Lung (tissue), 17 donors: ENCODE measurements at places on chromosomes 12 and 14. TPM values are rescaled to one million over a fixed set of nuclear protein-coding genes. Genes with fewer than 3 reads are reported as not detected.

CLEC7A gene
- 18.4 TPM for polyA plus RNA-seq

TSHR gene
- 0.07 TPM for polyA plus RNA-seq

KRT82 gene
- polyA plus RNA-seq = not detected

GZMB gene
- polyA plus RNA-seq = 15.7 TPM

SMCO3 gene
- 0.61 TPM for polyA plus RNA-seq

KERA gene
- polyA plus RNA-seq = not detected

RTL1 gene
- not detected for polyA plus RNA-seq

CD163 gene
- 1,601 TPM for polyA plus RNA-seq

DNA sequence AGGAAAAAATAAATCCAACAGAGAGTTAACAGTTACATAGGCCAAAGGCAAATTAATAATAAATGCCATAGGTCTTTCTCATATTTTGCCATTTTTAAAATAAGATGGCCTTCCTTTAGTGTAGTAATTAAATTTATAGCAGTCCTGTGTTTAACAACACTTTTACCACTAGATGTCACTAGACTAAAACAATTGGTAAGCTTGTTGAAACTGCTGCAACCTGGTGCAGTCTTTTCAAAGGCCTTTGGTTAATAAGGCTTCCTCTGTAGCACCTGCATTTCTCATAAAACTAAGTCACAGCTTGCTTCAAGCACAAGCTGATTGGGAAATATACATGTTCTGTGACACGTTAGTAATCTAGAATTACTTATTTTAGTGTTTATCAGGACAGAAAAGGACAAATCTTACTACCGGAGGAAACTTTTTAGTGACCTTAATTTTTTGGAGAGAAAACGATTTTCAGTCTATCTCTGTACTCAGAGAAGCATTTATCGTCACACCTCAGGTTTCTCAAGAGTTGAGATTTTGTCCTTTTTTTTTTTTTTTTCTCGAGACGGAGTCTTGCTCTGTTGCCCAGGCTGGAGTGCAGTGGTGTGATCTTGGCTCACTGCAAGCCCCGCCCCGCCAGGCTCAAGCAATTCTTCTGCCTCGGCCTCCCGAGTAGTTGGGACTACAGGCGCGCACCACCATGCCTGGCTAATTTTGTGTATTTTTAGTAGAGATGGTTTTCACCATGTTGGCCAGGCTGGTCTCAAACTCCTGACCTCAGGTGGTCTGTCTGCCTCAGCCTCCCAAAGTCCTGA, 20.0 kb downstream of the BORCS5 start:
- DNase-seq = no peak

DNA sequence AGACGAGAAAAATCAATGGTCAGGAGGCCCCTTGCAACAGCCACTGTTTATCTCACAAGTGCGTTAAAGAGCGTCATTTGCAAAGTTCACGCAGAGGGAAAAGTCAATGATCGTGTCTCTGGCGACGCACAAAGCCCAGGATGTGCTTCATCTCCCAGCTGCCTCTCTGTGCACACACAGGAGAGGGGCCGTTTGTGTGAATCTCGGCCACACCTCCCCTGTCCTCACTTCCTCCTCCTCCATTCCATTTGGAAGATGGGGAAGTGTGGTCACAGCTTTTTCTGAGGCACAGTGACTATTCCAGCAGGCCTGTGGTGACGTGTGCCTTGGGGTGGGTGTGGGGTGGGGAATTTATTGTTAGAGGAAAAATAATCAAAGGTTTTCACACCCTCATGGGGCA, 90.4 kb downstream of the RBM19 start:
- peak; percentile 23 for DNase-seq

GRCh38 chr14:51922624-51923023, 62.2 kb downstream of the GNG2 start:
- DNase-seq = peak; percentile 62

DNA sequence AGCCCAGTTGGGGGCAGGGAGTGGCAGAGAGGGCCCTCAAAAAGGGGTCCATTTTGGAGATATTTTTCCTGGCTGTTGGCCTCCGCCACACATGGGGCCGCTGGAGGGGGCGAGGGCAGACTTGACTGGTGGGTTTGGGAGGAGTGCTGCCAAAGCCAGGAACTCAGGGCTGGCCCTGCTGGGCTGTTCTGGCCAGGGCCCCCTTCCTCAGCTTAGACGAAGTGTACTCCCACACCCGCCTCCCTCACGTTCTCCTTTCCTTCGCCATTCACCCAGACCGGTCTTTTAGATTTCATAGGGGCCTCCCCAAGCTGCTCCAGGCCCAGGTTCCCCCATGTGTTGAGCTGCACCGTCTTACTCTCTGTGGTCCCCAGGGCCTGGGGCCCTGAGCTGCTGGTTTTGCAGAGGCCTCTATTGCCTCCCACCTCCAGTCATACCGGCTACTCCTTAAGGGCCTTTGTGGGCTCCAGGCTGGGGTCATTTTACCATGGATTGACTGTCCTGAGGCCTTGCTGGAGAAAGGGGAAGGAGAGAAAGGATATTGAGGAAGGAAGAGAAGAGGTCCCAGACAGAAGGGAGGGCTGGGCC, 1.3 kb downstream of the KRT7 start:
- no peak for DNase-seq

DNA sequence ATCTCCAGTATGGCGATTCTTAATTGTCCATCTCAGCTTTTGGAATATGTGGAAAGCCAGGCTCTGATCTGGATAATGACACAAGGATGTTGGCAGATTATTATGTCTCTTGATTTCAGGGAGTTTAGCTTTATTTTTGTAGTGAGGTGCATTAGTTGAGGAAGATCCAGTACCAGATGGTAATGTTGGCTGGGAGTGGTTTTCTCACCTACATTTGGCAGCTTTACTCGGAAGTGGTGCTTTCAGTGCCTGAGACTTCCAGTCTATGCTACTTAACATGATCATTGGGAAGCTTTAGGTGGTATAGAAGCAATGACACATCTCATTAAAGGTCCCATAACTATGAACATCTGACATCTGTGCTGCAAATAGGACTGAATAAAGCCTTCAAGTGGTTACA, 7.5 kb downstream of the SLC15A5 start:
- DNase-seq = no peak

DNA sequence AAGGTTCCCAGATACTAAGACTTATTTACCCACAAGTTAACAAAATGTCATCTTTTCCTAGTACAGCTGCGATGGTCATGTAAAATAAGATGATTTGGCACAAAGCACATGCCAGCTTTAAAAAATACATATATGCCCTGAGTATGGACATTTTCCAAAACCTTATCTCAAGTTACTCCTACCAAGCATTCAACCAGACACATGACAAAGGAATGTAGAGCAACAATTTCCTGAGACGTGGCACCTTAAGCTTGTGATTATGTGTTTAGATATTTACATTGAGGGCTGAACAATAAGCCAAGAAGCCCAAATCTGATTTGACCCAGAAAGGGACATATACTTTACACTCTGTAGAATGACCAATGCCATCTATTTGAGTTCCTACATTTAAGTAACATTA, 24.5 kb upstream of the OVCH1 start:
- DNase-seq = no peak

- no peak for DNase-seq
These were observed 298.4 kb downstream of the TRHDE start for GRCh38 chr12:72570601-72571000.

GRCh38 chr14:100076133-100076532, 10.9 kb downstream of the EVL start:
- DNase-seq = no peak

DNA sequence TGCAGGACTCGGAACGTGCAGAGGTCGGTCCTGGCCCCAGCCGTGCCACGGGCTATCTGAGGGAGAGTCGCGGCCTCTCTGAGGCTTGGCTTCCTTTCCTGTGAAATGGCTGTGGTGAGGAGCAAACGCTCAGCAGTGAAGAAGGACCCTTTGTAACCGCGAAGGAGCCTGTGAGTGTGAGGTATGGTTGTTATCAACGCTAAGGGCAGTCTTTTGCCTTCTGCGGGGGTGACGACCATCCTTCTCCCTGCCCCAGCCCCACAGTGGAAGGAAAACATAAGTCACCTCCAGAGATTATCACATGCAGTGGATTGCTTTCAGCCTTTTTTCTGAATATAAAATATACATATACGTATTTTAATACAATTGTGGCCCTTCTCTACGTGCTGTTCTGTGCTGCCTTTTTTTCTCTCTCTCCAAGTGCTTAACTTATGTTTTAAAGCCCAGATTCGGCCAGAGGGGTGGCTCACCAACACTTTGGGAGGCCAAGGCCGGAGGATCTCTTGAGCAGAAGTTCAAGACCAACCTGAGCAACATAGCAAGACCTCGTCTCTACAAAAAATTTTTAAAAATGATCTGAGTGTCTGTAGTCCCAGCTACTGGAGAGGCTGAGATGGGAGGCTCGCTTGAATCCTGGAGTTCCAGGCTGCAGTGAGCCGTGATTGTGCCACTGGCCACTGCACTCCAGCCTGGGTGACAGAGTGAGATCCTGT, 17.4 kb downstream of the TAMALIN start:
- no peak for DNase-seq

DNA sequence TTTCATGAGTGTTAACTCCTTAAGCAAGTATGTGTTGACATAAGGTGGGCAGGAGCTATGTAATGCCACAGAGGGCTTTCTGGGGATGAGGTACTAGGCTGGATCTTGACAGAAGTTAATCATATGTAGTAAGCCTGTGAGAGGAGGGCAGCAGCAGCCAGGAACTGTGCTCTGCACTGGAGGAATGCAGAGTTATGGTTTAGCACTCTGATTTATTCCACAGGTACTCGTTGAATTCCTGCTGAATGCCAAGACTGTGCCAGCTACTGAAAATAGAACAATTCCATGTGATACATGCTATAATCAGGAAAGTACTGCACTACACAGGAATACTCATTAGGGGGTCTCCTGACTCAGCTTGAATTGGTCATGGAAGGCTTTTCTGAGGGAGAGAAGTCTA, 58.7 kb downstream of the SUSD6 start:
- DNase-seq = no peak

GRCh38 chr12:105659355-105660075, 329.0 kb downstream of the C12orf75 start:
- DNase-seq = no peak

DNA sequence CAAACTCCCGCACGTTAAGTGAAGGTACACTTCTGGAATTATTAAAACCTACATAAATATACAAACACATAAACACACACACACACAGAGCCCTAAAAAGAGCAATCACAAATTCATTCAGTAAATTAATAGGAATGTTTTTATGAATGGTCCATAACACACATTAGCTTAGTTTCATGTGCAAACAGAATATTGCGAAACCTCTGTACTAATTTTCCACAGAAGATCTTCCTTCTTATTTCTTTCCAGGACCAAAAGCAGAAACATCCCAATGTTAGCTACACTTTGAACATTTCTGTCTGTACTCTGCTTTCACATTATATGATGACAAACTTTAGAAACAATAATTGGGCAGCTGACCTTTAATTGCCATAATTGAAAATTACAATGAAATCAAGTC, 101.6 kb downstream of the SOX5 start:
- DNase-seq = no peak

DNA sequence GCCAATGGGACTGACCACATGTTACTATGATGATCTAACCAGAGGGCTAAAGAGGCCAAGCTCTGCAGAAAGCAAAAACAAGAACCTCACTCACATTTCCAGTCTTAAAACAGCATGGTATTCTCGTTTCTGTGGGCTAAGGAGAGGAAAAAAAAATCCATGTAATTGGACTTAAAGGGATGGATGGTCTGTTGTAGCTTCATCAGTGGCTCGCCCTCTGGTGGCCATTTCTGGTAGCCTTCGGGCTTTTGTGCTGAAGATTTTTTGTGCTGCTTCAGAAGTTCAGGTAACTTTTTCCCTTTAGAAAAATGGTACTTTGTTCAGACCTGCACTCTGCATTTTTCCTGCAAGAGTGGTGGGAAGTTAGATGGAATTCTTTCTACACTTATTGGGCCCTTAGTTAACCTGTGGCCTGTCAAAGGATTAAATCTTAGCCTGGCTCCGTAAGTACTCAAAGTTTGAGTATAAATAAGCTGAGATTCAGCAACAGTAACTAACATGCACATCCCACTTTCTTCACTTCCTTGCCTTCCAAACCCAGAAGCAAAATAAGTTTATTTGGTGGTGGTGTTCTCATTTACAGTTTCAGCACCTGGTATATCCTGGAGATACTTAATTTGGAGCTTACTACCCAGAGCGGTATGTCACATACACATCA, 22.3 kb downstream of the DCAF4 start:
- DNase-seq = peak; percentile 72

- DNase-seq = no peak
These were observed 37.9 kb downstream of the CYP46A1 start for GRCh38 chr14:99721792-99722516.

DNA sequence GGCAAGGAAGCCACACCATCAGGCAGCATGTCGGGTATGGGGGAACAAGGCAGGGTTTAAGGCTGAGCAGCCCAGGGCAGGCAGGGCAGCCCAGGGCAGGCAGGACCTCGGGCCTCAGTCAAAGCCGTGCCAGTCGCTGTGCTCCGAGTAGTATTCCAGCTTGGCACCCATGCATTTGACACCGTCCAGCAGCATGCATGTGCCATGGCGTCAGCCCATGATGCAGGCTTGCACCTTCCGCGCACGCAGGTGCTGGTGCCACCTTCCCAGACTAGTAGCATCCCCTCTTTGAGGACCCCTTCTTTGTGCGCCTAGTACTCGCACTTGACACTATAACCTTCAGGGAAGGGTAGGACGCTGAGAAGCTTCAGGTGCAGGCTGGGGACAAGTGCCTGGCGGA, 11.6 kb upstream of the ADCY6 start:
- no peak for DNase-seq

DNA sequence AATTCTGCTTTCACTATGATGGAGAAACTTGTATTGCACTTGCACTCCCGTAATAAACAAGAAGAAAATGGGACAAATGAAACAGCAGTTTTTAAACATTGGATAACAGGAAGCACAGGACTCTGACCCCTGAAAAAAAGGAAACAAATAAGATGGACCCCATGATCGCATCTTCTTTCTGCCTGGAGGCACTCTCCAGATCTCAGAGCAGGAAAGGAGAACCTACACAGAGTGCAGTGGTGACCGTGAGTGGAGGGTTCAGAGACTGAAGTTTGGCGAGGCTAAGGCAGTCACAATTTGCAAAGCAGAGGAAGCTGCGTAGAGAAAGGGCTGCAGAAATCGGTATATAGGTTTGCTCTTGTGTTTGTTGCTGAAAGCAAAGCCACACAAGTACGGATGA, 6.1 kb upstream of the FGF6 start:
- no peak for DNase-seq

GRCh38 chr14:67166450-67166853, 22.8 kb upstream of the GARIN2 start:
- peak; percentile 73 for DNase-seq

- DNase-seq = no peak
These were observed 35.8 kb upstream of the FBXO33 start for GRCh38 chr14:39467889-39468524.

GRCh38 chr14:35444104-35444503, 39.6 kb upstream of the NFKBIA start:
- no peak for DNase-seq

DNA sequence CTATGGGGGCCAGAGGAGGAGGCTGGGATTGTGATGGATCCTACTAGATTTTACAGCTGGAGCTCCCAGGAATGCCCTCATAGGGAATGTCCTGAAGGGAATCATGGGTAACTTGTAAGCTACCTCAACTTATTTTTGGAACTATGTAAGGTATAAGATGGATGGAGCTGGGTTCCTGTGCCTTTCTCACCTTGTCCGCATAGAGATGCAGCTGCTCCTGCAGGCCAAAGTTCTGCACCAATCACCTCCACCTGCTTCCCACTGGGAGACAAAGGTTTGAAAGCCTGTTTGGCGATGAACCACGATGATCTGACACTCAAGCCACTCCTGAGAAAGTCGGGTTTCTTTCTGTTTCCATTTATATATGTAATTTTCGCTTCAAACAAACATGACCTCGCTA, 648 bp upstream of the AKAP5 start:
- no peak for DNase-seq

GRCh38 chr12:93804392-93805179, 127.4 kb downstream of the CRADD start:
- no peak for DNase-seq
